AG08396 (cell line): ENCODE measurements at places on chromosomes 1 and 21.
A peak's percentile ranks its signal among the peaks of the same experiment; 100 is the strongest.

DNA sequence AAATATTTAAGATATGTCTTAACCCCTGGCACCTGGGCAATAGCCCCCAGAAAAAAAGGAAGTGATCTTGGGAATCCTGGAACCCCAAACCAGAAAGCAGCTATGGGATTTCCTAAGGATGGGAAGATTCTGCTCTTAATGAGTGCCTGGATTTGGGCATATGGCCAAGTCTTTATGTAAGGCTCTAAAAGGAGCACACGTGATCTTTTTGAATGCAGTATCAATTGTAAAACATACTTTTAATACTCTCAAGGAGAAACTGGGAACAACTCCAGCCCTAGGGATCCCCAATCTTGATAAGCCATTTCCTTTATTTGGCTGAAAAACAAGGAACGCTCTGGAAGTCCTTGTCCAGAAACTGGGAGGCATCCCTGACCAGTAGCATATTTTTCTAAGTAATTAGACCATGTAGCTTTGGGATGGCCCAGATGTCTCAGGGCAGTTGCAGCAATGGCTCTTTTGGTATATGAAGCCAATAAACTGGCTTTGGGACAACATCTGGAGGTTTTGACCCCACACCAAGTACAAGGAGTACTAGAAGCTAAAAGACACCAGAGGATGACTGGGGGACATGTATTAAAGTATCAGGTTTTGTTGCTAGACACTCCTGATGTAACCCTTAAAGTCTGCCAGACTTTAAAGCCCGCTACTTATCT is 80.9 kb upstream of the KIAA0040 start:
- no peak for DNase-seq

- DNase-seq: peak; percentile 42
These were observed 155.5 kb downstream of the GLUL start for GRCh38 chr1:182235952-182236650.

DNA sequence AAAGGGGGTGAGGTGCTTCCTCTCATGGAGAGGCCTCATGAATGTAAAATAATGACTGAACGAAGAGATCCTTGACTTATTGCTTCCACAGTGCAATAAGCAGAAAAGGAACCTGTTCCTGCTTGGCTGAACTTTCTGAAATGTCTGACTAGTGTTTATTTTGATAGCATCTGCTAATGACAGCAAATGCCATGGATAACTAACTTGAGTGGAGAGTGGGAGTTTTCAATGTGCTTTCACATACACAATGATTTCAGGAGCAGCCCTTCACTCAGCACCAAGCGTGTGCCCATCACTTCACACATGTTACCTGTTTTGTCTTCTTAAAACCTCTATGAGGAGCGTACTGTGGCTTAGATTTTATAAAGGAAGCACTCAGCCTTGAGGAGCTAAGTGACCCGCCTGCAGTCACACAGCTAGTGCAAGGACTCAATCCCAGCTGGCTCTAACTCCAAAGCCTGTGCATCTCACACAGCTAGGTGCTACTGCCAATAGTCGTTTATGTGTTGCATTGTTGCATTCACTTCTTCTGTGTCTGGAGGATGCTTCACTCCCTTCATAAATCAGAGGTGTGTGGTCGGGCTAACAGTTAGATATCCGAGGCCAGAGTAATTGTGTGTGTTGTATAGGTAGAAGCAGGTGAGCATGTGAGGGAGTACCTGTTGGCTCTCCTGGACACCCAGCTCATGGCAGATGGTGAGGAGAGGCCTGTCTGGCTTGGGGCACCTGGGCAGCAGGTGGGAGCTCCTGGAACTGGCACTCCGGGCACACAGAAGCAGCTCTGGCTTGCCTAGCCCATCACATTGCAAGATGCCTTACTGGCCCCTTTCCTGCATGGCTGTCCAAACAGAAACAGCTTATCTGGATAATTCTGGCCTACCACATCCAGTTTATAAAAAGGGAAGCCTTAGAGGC is 12.8 kb downstream of the CASQ2 start:
- DNase-seq: no peak

- no peak for DNase-seq
These were observed 1.5 kb upstream of the TTC24 start for GRCh38 chr1:156578055-156578454.

DNA sequence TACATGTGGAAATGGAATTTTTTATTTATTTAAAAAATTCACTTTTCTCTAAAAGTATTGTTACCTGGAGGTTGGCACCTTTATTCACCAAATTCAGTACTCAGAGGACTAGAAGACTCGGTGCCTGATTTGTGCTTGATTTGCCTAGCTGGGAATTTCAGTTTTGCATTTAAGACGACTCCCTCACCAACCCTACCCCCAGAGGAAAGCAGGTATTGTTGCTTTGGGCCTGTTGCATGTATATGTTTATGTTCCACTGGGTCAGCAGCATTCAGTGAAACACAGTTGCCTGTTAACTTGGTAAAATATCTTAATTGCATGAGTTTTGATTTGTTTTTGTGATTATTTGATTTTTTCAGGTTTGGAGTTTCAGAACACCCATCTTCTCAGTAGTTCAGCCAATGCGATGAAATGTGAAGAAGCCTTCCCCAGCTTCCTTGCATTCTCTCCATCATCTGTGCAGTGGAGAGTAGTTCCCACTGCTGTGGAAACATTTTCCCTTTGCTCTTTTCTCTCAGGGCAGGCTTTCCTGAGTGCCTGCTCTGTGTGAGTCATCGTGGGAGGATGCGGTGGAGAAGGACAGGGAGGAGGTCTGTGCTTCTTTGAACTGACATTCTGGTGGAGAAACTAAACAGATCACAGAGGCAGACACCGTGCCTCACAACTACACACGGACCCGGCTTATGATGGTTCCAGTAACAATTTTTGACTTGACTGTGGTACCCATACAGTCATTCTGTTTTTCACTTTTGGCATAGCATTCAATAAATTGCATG is 6.4 kb downstream of the ADARB1 start:
- DNase-seq: peak; percentile 72

DNA sequence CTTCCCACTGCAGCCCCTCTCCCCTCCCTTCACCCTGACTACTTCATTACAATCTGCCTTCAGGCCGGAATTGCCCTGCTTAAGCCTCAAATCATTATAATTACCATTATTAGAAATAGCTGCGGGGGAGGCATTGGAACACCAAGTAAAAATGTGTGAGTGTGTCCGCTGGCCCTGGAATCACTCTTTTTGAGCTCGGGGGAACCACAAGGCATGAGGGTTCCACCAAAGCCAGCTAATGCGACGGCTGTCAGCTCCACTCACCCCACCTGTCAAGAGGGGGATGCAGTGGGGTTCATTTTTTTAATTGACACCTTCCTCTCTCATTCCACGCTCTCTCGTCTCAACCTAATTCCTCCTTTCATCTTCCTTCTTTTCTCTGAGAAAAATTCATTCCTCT is 177.2 kb downstream of the PBX1 start:
- DNase-seq: no peak
